Activated CD8-positive, alpha-beta memory T cell treated with anti-CD3 and anti-CD28 coated beads, Interleukin-2, amount 10 ng/mL, durations not matched to agents 7 days and 5 days (primary cell): ENCODE measurements at places on chromosomes 3 and 15. TPM values are rescaled to one million over a fixed set of nuclear protein-coding genes. Genes with fewer than 3 reads are reported as not detected.

The GOLGA8T gene
- total RNA-seq: 0.47 TPM

- no peak for DNase-seq
Observed at GRCh38 chr3:17342119-17342518, 400.3 kb downstream of the TBC1D5 start.

The PAQR9 gene
- not detected for total RNA-seq

- no peak for DNase-seq
Observed at GRCh38 chr3:180529778-180530177, 72.2 kb upstream of the TTC14 start.

DNA sequence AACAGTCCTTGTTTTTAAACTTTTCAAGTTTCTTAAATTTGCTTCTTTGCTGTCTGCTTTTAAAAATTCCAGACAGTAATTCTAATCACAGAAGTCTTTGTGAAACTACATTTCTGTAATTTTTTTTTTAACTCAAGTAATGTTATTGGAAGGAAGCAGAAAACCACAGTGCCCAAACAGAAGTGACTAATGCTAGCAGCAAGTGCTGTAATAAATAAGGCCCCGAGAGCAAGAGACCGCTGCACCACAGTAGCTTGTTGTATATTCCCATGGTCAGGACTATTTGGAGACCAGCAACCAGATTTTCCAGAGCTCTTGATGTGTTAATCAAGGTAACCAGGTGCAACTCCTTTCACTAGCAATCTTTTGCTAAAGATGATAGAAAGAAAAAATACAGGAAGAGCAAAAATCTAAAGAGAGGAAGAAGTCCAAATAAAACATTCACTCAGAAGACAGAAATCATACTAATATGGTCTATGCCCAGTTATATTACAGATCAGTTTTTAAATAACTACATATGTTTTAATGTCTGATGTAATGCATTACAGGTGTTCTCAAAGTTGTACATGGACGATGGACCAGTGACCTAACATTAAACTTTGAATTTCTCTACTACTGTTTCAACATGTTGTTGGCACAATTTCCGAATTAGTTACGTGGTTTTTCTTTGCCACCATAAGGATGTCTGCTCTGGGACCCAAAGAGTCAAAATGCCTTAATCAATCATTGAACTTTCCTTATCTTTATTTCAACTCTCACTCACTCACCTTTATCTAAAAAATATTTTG is 36.4 kb downstream of the WWTR1 start:
- DNase-seq: peak; percentile 60

- no peak for DNase-seq
Observed at GRCh38 chr3:146781606-146782005, 176.5 kb upstream of the PLSCR5 start.

GRCh38 chr15:70488002-70488605 is 275.3 kb downstream of the UACA start:
- peak; percentile 82 for DNase-seq

GRCh38 chr3:10933805-10934481 is 58.6 kb upstream of the SLC6A1 start:
- no peak for DNase-seq

- no peak for DNase-seq
Observed at GRCh38 chr3:170443457-170443856, 24.8 kb downstream of the CLDN11 start.

The DGKG gene
- 0.66 TPM for total RNA-seq

The FBXL2 gene
- not detected for total RNA-seq

DNA sequence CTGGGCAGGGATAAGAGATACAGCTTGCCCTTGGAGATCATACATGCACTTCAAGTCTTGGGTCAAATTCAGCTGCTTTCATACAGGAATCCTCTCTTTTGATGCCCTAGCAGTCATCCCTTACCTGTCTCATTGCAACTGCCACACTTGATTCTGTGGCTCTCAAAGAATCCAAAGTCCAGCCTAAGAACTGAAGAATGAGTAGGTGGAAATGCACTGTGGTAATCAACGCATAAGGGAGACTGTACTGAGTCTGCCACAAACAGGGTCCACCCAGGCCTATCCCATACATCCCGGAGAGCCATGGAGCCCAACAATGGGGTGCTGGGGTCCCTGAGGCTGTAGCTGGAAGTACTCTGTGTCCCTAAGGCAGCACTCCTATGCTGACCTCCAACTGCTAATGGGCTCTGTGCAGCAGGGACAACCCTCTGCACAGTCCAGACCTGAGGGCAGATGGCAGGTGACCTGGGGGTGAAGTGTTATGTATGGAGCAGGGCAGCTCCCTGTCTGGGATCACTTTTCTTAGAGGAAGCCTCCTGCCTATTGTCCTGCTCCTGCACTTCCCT is 1.7 kb upstream of the VPS18 start:
- DNase-seq: no peak

DNA sequence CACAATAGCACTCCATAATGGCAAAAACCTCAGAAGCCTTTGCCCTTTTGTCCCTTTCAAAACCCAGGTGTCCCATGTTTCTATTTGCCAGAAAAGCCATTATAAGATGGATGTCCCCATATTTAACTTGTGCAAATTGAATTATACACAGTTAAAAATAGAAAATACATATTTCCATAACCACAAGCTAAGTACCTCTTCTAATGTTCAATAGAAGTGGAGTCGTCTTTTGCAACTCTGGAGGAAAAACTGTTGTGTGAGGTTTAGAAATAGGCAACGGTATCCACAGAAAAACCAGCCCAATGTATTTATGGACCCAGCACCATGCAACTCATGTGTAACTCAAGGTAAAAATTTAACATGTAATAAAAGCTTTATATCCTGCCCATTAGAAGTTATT is 83.6 kb upstream of the STRIT1 start:
- no peak for DNase-seq

DNA sequence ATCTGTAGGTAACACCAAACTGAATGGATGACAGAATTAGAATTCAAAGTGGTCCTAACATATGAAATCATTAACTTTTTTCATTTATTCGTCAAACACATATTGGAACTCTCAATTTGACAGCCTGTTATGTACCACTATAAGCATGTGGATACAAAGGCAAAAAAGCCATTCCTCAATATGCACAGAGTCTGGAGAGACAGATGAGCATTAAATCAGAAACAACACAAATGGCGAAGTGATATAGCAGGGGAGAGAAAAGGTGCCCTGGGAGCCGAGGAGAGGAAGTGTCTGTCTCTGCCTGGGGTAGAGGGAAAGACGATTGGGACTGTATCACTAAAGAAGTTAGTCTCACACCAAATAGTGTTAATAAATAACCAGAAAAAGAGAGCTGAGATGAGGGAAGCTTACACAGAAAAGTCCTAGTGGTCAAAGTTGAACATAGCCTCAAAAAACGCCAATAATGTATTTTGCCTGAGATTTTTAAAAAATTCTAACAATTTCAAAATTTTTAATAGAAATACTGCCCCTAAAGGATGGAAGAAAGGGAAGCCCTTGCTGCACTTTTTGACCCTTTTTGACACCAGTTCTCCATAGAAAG is 417.5 kb downstream of the TUSC7 start:
- DNase-seq: no peak

DNA sequence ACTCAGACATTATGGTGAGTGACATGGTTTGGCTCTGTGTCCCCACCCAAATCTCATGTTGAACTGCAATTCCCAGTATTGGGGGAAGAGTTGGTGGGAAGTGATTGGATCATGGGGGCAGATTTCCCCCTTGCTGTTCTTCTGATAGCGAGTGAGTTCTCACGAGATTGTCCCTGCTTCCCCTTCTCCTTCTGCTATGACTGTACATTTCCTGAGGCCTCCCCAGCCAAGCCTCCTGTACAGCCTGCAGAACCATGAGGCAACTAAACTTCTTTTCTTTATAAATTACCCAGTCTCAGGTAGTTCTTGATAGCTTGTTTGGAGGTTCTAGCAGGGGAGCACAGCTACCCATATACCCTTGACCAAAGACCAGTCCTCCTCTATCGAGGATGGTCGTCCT is 45.9 kb downstream of the ADAM10 start:
- no peak for DNase-seq

DNA sequence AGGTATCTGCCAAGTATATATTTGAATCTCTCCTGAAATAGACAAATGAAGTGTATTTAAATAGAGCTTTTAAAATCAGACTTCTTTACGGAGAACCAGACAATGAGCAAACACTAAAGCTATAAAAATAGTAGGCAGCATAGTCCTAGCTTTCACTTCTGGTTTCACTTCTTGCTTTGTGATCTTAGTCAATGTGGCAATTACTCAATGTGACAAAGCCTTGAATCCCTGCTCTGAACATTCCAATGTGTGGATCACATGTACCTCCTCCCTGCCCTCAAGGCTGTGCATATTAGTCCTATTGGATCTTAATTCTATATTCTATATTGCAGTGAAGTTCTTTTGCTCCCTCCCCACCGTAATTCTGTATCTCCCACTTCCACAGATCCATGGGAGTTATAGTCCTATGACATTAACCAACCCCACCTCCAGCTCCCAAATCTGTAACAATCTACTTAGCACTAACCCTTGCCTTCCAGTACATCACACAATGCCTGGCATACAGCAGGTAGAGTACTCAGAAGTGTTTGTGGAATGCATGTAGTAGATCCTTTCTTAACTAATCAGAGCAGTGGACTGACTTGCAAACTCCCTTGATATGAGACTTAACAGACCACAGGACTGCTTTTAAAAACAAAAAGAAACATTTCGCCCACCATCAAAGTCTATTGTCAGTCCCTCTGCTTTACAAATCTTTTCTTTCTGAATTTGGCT is 24.3 kb upstream of the CP start:
- no peak for DNase-seq

DNA sequence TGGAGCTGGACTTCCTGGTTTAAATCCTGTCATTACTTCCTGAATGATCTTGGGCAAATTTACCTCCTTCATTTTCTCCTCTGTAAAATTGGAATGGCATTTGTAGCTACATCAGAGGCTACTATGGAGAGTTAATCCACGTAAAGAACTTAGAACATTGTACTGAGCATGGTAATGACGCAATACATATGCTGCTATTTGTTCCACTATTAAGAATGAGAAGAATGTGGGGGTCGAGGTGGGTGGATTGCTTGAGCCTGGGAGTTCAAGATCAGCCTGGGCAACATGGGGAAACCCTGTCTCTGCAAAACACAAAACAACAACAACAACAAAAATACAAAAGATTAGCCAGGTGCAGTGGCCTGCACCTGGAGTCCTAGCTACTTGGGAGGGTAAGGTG is 250.6 kb downstream of the RYR3 start:
- DNase-seq: no peak

DNA sequence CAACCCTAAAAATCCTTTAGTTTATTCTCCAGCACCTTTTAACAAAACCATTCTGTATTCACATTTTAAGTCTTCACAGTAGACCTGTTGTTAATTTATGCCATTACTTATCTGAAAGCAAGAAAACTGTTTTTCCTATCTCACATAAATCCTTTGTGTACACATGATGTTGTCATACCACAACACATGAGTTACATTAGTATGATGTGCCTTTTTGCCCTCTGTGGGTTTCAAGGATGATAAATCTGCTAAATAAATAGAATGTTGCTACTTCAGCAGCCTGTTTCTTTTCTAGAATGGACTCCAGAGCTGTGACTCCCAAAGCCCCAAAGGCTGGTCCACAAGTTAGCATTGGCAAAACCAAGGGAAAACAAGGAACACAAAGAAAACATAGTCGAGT is 151.6 kb downstream of the SERPINI1 start:
- DNase-seq: no peak

The ITGA11 gene
- total RNA-seq: 0.02 TPM

DNA sequence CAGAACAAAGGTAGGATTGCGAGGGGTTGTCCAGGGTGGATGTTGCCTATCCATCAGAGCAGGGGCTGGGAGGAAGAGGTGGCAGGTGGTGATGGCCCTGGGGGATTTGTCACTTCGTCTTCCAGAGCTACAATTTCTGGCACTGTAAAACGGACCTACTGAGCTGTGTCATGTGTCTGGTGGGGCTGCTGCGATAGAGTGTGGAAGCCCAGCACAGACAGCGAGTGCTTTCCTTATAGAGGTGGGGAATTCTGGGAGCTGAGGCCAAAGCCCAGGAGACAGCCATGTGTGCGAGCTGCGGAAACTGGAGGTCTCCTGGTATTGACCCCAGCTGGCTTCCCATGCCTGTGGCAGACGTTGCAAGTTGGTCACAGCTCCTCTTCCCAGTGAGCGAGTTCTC is 61.2 kb upstream of the SEC22A start:
- DNase-seq: no peak

DNA sequence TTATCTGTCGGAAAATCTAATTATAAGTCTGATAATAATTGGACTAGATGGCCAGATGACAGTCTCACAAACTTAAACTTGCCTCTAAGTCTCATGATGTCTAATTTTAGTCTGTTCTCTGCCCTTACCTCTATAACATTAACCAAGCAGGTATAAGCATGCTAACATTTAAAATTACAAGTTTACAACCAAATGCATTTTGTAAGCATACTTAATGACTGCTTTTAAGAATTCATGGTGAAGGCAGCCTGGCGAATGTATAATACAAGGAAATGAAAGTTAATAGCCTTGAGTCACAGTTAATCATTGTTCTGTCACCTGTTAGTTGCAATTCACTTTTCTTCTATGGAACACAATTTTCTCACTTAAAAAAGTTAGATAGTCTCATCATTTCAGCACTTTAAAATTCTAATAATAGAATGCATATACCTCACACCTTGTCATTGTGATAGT is 16.5 kb downstream of the BCHE start:
- no peak for DNase-seq

The CYP8B1 gene
- total RNA-seq: not detected

- no peak for DNase-seq
Observed at GRCh38 chr15:50824514-50824913, 59.0 kb upstream of the SPPL2A start.

DNA sequence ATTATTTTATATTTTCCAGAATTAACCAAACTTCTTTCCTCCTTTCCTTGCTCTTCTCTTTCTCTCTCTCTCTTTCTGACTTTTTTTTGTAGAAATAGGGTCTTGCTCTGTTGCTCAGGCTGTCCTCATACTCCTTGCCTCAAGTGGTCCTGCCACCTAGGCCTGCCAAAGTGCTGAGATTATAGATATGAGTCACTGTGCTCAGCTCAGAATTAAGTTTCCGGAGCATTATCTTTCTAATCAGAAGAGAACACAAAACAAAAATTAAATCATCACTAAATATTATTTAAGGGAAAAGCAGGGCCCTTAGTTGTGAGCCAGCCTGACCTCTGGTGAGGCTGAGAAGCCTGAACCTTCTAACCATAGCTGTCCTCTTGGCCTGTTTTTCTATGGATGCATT is 168.2 kb downstream of the SOX2 start:
- no peak for DNase-seq

The LRIG1 gene
- total RNA-seq: 31.6 TPM
